Activated CD4-positive, alpha-beta T cell treated with anti-CD3 and anti-CD28 coated beads for 36 hours (primary cell): ENCODE measurements at places on chromosomes 1 and 21. TPM values are rescaled to one million over a fixed set of nuclear protein-coding genes. Genes with fewer than 3 reads are reported as not detected.
A peak's percentile ranks its signal among the peaks of the same experiment; 100 is the strongest.

GRCh38 chr1:156766298-156767100 lies 836 bp upstream of the PRCC start:
- H3K27ac ChIP-seq, result no peak overlapping the region
- peaks cover 32% of the 10 kb centered on the region for H3K4me1 ChIP-seq
- no peaks in the 10 kb centered on the region for H3K27me3 ChIP-seq
- no peak overlapping the region for H3K4me3 ChIP-seq
- H3K36me3 ChIP-seq, result peaks cover 26% of the 10 kb centered on the region
- DNase-seq, result no peak

DNA sequence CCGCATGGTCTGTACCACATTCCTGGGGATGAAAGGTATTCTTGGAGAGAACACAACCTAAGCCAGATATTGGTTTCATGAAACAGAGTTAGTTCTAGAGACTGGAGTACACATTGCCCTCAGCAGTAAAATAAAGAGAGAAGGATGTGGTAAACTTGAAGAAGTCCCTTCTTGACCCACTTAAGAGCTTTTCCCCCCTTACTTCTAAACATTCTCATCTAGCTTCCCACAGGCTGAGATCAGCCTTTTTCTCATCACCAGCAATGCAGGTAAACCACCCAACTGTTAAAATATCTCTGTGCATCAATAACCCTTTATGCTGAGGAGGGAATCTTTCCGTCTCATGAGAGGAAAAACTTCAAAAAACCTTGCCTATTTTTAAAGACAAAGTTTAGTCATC lies 62.6 kb downstream of the SUSD4 start:
- H3K4me3 ChIP-seq, result no peak overlapping the region
- no peak overlapping the region for H3K27ac ChIP-seq
- peaks cover 30% of the 10 kb centered on the region for H3K4me1 ChIP-seq
- DNase-seq, result no peak

Gene BMP8A
- total RNA-seq, result 0.16 TPM

Gene SERPINC1
- total RNA-seq, result not detected

DNA sequence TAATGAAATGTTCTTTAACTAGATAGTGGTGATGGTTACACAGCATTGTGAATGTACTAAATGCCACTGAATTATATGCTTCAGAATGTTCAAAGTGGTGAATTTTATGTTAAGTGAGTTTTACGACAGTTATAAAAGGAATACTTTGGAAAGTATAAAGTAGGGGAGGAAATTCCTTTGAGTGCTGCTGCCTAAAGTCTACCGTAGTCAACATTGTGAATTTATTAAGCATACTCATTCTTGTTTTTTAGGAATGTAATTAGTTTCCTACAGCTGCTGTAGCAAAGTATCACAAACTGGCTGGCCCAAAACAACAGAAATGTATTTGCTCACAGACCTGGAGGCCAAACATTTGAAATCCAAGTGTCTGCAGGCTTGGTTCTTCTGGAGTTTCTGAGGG lies 73.0 kb downstream of the SWT1 start:
- no peaks in the 10 kb centered on the region for H3K27me3 ChIP-seq
- H3K4me1 ChIP-seq, result no peaks in the 10 kb centered on the region
- no peaks in the 10 kb centered on the region for H3K36me3 ChIP-seq
- H3K4me3 ChIP-seq, result no peak overlapping the region
- H3K27ac ChIP-seq, result no peak overlapping the region
- DNase-seq, result no peak

Gene ATP6V1G3
- not detected for total RNA-seq

GRCh38 chr1:85708829-85709227 lies 595 bp upstream of the ZNHIT6 start:
- H3K27ac ChIP-seq, result no peak overlapping the region
- DNase-seq, result no peak
- peaks cover 20% of the 10 kb centered on the region for H3K4me1 ChIP-seq
- H3K36me3 ChIP-seq, result peaks cover 18% of the 10 kb centered on the region

DNA sequence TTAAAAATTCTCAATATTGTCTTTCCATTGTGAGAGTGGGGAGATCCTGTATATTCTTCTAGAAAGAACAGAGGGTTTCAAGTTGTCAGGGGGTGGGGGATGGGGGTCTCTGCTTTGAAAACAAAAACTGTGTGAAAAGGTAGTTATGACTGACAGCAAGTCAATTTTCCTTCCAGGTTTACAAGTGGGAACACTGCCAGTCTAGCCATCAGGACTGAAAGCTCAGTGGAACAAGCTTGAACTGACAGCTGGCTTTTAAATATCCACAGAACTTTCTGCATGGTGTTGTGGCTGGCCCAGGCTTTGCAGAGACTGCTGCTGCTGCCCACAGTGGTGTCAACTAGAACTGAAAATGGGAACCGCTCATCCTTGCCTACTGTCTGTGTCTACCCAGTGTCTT lies 162.6 kb downstream of the TNR start:
- no peak for DNase-seq
- H3K4me1 ChIP-seq, result no peaks in the 10 kb centered on the region

- no peaks in the 10 kb centered on the region for H3K4me1 ChIP-seq
- H3K27me3 ChIP-seq, result peaks cover 62% of the 10 kb centered on the region
- no peak for DNase-seq
- H3K27ac ChIP-seq, result no peak overlapping the region
- peaks cover 2% of the 10 kb centered on the region for H3K36me3 ChIP-seq
- no peak overlapping the region for H3K4me3 ChIP-seq
Observed at GRCh38 chr21:44700101-44701022, 3.4 kb downstream of the KRTAP10-12 start.

DNA sequence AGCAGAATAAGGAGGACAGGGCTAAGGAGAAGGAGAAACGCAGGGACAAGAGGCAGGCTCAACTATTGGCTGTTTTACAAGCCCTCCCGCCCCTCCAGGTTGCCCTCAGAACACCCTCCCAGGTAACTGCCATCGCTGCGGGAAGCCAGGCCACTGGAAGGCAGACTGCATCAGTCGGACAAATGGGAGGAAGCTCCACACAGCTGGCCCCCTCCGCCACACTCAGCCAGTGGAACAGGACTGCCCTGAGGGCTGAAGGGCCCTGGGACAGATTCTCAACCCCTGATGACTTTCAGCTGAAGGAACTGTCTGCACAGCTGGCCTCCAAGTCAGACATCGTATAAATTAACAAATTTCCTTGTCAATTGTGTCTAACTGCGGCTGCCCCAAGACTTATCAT lies 21.8 kb downstream of the LRRC3 start:
- no peak overlapping the region for H3K27ac ChIP-seq
- peaks cover 3% of the 10 kb centered on the region for H3K4me1 ChIP-seq
- no peaks in the 10 kb centered on the region for H3K36me3 ChIP-seq

DNA sequence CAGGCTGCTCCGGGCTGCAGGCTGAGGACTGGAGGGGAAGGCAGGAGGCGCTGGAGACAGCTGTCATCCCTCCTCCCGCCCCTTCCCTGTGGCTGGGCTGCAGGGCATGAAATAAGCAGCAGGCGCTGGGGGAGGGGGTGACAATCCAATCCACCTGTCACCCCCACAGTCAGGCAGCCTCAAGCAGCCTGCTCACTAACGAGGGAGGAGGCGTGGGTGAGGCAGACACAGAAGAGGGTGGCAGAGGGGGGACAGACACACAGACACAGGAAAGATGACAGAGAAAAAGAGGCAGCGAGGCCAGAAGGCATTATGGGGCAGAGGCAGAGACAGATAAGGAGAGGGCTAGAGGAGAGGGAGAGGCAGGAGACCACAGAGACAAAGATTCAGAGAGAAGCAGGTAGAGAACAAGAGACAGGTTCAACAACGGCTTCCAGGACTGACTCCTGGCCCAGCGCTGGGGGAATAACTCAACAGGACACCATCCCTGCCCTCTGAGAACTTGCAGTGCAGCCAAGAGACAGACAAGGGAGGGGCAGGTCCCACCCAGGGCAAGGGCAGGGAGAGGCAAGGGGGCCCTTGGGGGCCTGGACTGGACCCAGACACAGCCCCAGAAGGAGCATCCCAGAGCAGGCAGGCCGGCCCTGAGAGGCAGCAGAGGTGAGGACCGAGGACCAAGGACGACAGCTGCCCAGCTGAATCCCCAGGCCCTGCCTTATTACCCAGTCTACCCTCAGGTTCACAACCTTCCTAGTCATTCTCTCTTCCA lies 11.2 kb downstream of the MEF2D start:
- H3K27me3 ChIP-seq, result no peaks in the 10 kb centered on the region
- H3K27ac ChIP-seq, result peak overlapping the region; percentile 72
- H3K4me1 ChIP-seq, result peaks cover 83% of the 10 kb centered on the region

DNA sequence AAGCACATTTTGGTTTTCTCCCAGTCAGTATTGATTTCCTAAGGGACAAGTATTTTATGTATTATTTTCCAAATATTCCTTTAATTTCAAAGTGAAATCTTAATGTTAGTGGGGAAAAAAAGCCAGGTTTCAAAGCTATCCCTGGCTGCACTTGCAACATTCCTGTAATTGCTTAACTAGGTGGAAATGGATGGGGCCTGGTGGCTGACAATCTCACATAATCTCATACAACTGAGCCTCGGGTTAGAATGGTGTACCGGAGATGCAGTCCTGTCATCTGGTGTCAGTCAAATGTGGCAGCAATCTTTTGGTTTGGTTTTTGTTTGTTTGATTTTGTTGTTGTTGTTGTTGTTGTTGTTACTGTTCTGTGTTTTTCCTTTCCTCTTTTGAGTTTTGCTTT lies 46.1 kb downstream of the KDM1A start:
- H3K27me3 ChIP-seq, result no peaks in the 10 kb centered on the region
- H3K36me3 ChIP-seq, result peaks cover 33% of the 10 kb centered on the region
- no peak overlapping the region for H3K27ac ChIP-seq
- peaks cover 4% of the 10 kb centered on the region for H3K4me1 ChIP-seq
- no peak for DNase-seq
- H3K4me3 ChIP-seq, result no peak overlapping the region

DNA sequence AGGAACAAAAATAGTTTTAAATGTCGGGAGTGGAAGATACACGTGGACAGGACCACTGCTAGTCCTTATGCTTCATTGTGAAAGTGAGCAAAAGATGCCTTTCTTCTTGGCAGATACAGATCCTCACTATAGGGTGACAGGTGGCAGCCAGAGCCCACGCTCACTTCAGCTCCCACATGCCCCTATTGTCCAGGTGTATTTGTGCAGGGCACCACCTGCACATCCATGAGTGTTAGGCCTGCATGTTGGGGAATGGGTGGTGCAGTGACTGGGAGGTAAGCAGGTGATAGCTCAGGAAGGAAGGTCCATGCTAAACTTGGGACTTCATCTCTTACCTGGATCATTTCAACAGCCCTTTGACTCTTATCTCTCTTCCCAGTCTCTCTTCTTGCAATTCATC lies 27.4 kb downstream of the SLC5A9 start:
- H3K27ac ChIP-seq, result no peak overlapping the region
- no peak for DNase-seq
- no peak overlapping the region for H3K4me3 ChIP-seq
- H3K4me1 ChIP-seq, result peaks cover 3% of the 10 kb centered on the region
- peaks cover 6% of the 10 kb centered on the region for H3K27me3 ChIP-seq

Gene PROX1
- total RNA-seq, result 0.14 TPM

DNA sequence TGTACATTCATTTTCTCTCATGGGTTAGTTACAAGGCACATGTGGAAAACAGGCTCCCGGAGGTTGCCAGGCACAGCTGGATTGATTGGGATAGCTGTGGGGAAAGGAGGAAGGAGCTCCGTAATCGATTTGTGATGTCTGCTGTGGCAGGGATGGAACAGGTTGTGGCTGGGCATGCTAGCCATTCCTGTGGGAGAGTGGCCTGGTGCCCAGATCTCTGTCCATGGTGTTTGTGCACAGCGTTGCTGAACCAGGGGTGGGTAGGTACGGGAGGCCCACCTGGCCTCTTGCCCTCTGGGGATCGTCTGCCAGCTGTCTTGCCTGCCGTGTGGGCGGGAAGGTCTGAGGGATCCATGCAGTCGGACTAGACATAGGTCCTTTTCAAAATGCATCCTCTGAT lies 302.8 kb upstream of the VAMP3 start:
- no peak for DNase-seq
- no peaks in the 10 kb centered on the region for H3K27me3 ChIP-seq
- H3K4me3 ChIP-seq, result no peak overlapping the region
- H3K27ac ChIP-seq, result no peak overlapping the region
- H3K36me3 ChIP-seq, result no peaks in the 10 kb centered on the region

Gene LDLRAD1
- total RNA-seq, result not detected

DNA sequence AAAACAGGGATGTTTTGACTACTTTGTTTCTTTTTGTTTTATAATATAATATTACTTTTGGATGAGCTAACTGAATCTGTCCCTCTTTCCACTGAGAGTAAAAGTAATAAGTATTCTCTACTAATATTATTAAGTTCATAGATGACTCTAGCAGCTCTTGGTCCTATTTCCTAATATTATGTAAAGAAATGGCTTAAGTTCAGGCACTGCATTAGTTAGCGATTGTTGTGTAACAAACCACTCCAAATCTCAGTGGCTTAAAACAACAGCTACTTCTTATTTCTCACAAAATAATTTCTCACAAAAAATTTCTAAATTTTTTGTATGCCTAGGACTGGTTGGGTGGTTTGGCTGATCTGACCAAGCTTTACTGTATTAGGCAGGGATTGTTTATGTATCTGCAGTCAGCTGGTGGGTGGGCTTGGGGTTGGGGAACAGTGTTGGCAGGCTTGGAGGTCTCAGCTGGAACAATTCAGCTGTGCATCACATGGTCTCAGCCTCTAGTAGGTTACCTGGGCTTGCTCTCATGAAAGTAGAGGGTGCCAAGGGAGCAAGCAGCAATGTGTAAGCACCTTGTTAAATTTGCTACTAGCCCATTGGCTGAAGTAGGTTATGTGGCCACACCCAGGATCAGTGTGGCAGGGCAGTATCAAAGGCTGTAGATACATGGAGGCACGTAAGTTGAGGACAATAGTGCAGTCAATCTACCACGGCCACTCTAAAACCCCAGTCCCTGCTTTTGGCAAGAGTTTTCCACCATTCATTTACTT lies 8.8 kb upstream of the CCT8 start:
- H3K27me3 ChIP-seq, result no peaks in the 10 kb centered on the region
- no peak for DNase-seq
- H3K4me1 ChIP-seq, result peaks cover 41% of the 10 kb centered on the region
- H3K27ac ChIP-seq, result no peak overlapping the region
- H3K36me3 ChIP-seq, result peaks cover 5% of the 10 kb centered on the region
- H3K4me3 ChIP-seq, result no peak overlapping the region

- no peak for DNase-seq
- no peak overlapping the region for H3K4me3 ChIP-seq
- peaks cover 6% of the 10 kb centered on the region for H3K27me3 ChIP-seq
- H3K27ac ChIP-seq, result no peak overlapping the region
- no peaks in the 10 kb centered on the region for H3K4me1 ChIP-seq
Observed at GRCh38 chr1:24261977-24262376, 57.2 kb upstream of the GRHL3 start.

Gene DAB1
- total RNA-seq, result not detected

GRCh38 chr1:24557220-24557619 lies 1.3 kb downstream of the NCMAP start:
- no peaks in the 10 kb centered on the region for H3K36me3 ChIP-seq
- H3K27me3 ChIP-seq, result peaks cover 4% of the 10 kb centered on the region
- no peak overlapping the region for H3K27ac ChIP-seq
- peaks cover 4% of the 10 kb centered on the region for H3K4me1 ChIP-seq
- no peak overlapping the region for H3K4me3 ChIP-seq
- no peak for DNase-seq
